ENCODE measurements at places on chromosomes 7 and 10.

GRCh38 chr7:141511316-141511675, 39.9 kb upstream of the AGK start:
- DNase-seq = no peak

DNA sequence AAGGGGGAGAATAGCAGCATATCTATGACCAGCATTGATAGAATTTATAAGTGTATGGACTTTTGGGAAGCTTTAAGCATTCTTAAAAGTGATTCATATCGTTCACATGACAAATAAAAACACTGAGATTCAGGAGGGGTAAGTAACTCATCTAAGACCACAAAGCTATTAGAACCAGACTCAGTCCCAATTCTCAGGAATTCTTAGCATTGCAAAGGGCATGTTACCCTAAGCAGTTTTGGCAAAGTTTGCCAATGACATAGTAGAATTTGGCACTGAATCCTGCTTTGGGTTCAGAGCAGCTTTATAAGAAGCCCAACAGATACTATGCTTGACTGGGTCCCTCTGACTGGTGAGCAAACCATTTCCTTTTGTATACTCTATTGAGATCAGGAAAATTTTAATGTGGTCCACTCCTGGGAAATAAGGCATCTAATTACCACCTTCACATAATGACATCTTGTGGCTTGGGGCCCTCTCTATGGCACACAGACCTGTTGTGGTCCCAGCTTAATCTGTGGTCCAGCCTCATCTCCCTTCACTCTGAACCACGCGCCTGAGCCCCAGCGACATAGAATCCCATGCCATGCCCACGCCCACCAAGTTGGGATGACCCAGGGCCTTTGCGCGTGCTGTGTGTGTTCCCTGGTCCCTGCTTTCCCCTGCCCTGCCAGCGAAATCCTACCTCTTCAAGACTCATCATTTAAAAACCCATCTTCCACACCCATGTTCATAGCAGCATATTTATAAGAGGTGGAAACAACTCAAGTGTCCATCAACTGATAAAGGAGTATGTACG, 37.5 kb upstream of the DOCK1 start:
- DNase-seq = no peak

DNA sequence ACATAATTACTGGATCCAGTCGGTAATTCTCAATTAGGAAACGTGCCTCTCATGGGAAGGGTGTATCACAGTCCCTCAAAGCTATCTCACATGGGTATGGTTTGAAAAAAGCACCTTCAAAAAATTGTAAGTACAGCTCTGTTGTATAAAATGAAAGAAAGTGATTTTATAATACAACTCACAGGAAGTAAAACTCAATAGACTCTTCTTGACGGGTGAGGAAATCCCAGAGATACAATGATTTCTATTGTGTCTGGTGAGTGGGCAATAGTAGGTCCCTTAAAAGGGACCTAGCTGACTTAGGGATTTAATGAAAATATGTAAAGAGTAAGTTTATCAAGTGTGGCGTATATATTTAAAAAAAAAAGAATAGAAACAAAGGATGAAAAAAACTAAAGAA, 27.0 kb downstream of the TASOR2 start:
- DNase-seq = no peak

- DNase-seq = no peak
These were observed 71.1 kb upstream of the CFAP46 start for GRCh38 chr10:133013463-133013862.

GRCh38 chr7:122544463-122544862, 154.5 kb downstream of the RNF133 start:
- DNase-seq = no peak

DNA sequence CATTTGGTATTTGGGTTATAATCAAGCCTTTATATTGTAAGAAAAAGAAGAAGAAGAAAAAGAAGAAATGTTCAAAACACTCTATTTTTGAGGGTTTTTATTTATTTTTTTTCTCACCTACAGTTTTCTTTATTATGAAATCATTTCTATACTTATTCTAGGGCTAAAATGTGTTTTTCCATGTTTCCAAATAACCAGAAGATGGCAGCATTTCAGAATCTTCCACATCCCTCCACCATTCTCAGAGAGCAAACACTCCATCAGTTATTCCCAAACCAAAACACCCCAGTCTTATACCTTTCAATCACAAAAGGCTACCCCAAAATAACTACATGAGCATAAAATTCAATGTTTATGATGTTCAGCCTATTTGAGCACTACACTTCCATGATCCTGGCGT, 38.7 kb upstream of the PPP1R17 start:
- no peak for DNase-seq

GRCh38 chr10:99906470-99906869, 103.3 kb downstream of the DNMBP start:
- DNase-seq = no peak

DNA sequence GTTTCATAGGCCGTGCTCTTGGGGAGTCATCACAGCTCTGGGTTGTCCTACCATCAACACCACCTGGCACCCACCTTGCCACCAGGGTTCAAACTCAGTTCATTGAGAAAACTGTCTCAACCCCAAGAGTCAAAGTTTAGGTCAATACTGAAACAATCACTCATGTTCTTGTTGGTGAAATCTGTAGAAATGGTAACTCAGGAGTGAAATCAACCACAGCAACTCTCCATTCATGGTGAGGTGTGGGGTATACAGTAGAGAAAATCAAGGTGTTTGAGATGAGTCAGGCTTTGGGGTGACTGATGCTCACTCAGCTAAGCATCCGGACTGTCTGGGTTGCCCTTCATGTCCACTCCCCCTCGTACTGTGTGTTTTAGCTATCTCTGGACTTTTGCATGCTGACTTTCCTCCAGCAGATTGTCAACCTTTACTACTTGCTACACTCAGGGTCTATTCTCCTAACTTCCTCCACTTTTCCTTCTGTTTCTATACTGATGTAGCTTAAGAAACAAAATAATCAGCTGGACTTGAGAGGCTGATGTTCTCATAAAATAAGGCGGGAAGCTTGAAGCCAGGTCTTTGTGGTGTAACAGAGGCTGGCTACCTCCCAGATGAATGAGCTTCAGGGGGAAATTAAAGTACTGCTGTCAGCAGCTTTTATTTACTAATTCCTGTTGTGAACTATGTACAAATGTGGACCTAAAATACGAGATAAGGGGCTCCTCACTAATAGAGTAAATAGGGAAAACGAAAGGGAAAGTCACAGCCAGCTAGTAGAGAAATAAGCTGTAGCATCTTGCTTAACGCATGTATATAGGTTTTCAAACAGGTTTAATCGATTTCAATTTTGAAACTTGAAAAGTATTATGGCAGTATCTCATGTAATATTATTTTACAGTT, 173.6 kb upstream of the AKR1E2 start:
- no peak for DNase-seq

GRCh38 chr10:49526619-49527018, 12.3 kb downstream of the ERCC6 start:
- DNase-seq = no peak

DNA sequence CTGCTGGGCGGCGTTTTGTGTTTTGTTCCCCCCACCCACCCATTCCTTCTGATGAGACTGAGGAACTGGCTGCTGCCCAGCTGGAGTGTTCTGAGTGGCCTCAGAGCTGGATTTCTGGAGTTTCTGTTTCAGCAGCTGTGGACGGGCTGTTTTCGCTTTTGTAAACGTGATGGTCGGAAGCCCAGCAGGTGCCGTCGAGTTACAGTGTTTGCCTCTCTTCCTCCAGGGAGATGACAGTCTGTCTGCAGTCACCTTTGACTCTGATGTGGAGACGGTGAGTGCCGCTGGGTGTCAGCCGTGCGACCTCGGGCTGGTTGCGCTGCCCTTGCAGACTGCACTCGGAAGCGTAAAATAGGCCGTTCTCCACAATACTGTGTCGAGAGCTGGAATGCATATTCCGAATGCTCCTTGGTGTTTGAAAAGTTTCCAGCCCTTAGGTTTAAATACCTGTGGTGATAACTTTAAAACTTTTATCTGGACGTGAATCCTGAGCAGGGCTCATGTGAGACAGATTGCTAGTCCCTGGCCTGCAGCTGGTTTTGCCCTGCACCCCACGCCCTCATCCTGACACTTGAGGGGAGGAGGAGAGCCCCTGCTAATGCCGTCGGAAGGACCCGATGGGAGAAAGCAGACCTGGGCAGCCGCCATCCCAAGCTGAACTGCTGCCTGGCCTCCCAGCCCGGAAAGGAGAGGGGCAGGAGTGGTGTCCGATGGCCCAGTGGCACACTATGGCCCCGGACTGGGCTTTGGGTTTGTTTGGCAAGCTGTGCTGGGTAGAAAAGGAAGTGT, 8.3 kb downstream of the IQCE start:
- DNase-seq = no peak

GRCh38 chr7:100875356-100875751, 451 bp downstream of the SRRT start:
- DNase-seq = no peak

- DNase-seq = no peak
These were observed 11.0 kb upstream of the SH2D4B start for GRCh38 chr10:80526742-80527141.

- no peak for DNase-seq
These were observed 107.3 kb upstream of the NANOS1 start for GRCh38 chr10:118922226-118922625.

- no peak for DNase-seq
These were observed 57.1 kb downstream of the KIF5B start for GRCh38 chr10:31999070-31999660.

DNA sequence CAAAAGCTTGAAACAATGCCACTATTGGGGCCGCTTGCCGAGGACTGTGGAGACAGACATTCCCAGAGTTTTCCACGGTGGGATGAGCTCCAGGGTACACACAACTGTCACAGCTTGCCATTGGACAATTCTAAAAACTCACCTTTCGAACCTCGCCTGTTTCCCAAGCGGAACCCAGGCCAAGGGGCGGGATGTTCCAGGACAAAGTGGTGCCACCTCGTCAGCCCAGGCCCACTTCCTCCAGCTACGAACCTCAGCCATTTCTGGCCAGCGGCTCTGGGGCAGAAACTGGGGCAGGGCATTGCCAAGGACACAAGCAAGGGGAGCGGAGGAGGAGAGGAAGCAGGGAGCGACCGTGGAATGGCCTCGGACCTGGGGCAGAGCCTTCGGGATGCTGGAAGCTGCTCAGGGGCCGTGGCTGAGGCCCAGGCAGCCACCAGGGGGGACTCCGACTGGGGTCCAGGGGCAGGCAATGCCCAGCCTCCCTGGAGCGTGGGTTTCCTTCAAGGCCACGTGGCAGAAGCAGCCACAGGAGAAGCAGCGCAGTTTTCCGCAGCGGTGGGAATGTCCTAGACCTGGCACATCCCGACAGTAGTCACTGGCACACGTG, 44.7 kb upstream of the INSIG1 start:
- DNase-seq = no peak

GRCh38 chr10:75407713-75408508, 6.3 kb upstream of the ZNF503 start:
- no peak for DNase-seq

- DNase-seq = no peak
These were observed 2.1 kb downstream of the NHLRC2 start for GRCh38 chr10:113856563-113856962.

DNA sequence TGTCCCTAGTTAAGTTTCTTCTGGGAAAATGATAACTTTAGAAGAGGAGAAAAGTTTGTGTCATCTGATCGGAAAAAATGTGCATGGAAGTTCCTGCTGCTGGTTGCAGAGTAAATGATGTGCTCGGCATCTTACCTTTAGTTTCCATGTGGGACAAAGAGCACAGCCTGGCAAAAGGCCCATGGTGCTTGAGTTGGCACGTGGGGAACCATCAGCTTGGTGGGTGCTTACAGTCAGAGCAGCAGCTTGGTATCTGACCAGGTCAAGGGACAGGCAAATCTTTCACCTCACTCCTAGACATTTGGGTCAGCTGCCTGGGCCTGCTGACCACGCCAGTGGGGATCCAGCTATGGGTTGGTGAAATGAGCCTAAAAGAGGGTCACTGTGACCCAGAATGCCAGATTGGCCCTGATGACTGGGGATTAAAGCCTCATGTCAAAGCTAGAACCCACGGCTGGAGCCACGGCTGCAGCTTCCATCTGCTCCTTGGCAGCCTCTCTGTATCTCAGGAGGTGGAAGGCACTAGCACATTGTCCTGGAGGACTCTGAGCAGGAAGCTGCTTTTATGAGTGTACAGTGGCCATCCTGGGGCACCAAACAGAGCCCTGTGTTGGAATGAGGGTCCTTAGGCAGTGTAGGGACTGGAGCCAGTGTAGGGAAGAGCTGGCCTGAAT, 24.7 kb downstream of the VWC2 start:
- DNase-seq = no peak

DNA sequence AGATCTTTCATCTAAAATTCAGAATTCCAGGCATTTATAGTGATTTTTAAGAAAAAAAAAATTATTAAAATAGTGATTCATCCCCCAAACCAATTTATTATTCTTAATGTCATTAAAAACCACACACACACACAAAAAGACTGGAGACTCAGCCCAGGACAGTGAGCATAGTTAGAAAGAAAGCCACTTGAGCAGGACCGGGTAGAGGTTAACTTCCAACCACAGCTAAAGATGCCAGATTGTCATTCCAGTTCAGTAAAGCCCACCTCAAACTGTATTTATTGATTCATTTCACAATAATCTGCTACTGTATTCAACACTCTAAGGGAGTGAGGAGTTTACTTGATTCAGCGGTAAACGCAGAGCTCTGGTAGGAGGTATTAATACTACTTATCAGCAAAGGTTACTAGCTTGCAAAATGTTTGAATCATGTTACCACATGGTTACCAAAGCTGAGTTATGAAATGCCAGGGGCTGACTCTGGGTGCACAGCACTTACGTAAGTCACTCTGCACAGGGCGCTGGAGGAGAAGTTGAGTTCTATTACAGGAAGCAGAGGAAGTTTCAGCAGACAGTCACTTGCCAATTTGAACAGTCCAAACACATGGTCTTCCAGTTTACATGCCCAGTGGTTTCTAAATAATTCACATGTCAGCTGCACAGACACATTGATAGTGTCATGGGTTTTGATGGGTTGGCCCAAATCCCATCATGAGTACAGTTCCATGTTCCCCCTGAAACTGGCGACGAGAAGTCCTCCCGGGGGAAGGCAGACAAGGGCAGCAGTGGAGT, 64.6 kb downstream of the KLF6 start:
- DNase-seq = no peak

DNA sequence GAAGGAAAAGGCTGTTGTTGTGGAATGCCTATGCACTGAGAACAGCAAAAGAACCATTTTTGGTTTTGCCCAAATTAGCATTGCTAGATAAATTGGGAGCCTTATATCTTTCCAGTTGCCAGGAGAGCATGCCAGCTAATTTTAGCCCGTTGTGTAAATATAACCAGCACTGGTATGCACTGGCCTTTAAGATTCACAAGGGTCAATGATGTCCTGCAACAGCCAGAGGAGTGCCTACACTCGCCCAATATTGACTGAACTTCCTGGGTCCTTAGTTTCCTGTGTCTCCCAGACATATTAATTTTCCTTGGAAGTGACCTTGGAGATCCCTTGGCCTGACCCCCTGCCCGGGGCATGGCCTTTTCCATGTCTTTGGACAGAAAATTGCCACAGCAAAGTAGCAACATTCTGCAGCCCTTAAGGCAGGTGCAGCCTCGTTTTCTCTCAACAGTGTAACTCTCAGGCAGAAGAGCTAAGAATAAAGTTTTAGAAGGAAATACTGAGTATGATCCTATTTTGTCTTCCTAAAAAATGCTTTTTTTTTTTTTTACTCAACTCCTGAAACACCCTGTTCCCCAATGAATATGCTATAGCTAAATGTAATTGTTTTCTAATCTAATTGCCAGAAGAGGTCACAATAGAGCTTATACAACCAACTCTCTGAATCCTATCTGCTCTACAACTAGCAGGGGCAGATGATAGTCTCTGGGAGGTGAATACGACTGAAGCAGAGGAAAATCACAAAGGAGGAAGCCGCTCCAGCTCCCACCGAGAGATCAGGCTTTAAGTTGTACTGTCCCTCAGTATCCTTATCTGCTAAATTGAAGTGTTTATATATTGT, 131.9 kb upstream of the PCGF5 start:
- DNase-seq = no peak
